ENCODE measurements at places on chromosomes 1 and 21.

DNA sequence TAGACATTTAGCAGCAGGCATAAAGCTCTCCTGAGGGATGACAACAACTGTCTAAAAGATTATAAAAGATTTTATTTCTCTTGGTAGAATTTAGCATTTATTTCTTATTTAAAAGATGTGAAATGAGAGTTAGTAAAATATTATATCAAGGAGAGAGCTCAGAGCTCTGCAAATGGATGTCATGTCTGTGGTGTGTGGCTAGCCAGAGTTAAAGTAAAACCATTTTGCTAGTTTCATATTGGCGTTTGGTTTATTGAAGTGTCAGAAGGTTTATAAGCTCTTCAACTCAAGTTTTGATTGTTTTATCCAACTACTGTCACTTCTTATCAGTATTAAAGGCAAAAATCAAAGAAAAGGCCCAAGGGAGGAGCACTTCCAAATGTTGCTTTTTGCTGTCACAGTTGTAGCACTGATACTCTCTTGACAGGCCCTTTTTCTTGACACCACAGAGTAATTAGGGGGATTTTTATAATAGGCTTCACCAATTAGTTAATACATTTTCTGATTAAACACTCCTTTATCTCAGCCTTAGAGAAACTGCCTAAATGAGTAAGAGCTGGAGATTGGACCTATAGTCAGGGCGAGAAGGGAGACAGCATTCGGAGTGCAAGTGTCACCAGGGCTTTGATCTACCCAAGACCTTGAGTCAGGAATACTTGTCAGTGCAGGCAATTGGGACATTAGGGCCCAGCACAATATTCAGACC is 233.9 kb downstream of the PTBP2 start:
- no peak for ATAC-seq

DNA sequence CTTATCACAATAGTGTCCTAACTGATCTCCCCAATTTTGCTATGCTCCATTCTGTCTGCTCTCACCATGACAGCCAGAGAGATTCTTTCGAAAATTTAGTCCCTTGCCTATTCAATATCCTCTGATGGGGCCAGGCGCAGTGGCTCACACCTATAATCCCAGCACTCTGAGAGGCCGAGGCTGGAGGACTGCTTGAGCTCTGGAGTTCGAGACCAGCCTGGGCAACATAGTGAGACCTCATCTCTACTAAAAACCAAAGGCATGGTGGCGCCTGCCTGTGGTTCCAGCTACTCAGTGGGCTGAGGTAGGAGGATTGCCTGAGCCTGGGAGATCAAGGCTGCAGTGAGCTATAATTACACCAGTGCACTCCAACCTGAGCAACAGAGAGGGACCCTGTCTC is 16.1 kb upstream of the PDZK1IP1 start:
- ATAC-seq, result no peak

GRCh38 chr1:67175530-67176087 is 9.4 kb downstream of the IL23R start:
- ATAC-seq, result no peak

- peak; percentile 37 for ATAC-seq
Measured at GRCh38 chr1:28280501-28280900, 21.2 kb downstream of the SESN2 start.
